ENCODE measurements at places on chromosomes 13 and 19.
A peak's percentile ranks its signal among the peaks of the same experiment; 100 is the strongest.

GRCh38 chr13:72258340-72258981 lies 391.5 kb upstream of the DACH1 start:
- DNase-seq: no peak

DNA sequence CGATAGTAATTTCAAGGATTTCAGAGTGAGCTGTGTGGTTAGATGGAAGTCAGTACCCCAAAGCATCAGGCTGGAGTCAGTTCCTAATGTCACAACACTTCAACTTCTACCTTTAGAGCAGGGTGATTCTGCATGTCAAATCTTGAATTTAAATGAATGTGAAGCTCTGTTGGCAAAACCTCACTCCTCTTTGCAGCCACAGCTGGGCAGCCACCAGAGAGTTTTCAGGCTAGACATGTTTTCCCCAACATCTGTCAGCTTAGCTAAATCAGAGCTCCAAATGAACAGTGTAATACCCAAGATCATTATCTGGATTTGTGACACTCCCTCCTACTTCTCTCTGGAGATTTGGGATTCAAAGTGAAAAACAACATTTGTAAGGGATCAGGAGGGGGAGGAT lies 33.7 kb upstream of the OLFM4 start:
- no peak for DNase-seq

GRCh38 chr19:35977446-35978222 lies 17.4 kb upstream of the SDHAF1 start:
- DNase-seq: no peak

DNA sequence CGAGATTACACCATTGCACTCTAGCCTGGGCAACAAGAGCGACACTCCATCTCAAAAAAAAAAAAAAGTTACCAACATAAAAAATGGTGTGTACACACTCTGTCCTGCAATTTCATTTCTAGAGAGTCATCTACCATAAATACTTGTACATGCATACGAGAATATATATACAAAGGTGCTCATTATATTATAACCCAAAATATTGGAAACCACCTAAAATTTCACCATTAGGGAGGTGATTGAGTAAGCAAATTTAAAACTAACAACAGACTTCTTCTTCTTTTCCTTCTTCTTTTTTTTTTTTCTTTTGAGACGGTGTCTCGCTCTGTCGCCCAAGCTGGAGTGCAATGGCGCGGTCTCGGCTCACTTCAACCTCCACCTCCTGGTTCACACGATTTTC lies 7.4 kb upstream of the C5AR1 start:
- DNase-seq: no peak

- no peak for DNase-seq
Observed at GRCh38 chr13:31870511-31870910, 131.2 kb downstream of the RXFP2 start.

DNA sequence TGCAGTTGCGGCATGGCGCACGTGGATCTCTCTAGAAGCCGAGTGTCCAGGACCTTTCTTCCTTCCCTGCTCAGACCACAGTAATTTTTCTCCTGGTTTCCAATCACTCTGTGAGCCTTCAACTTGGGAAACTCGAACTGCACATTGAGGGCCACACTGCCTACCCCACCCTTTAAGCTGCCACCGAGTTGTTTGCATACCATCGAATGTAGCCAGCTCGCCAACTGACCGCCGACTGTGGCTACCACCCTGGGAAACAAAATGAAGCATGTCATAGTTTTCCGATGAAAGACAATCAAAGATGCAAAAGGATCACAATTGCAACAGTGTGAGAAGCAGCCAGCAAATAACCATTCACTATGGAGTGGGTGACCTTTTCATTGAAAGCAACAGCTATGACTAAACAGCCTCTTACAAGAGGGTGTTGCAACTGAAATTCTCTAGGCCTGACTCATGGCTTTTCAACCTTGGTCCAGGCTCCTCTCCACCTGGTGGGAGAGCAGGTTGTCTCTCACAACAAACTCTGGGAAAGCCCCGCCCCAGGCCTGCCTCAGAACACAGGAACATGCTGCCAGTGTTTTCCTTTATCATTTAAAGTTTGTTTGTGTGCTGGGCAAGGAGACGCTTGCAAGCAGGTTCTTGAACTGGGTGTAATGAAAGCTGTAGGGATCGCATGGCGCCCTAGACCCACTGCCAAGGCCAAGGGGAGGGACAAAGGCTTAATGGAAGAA lies 141.7 kb upstream of the SERP2 start:
- peak; percentile 84 for DNase-seq

- DNase-seq: no peak
Observed at GRCh38 chr13:62629618-62630017, 1214.0 kb upstream of the PCDH20 start.

DNA sequence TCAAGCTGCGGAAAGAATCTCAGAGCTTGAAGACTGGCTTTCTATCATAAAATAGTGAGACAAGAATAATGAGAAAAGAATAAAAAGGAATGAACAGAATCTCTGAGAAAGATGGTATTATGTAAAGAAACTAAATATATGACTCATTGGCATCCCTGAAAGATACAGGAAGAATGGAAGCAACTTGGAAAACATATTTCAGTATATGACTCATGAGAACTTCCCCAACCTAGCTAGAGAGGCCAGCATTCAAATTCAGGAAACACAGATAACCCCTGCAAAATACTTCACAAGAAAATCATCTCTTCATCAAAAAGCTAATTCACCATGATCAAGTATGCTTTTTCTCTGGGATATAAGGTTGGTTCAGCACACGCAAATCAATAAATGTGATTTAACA lies 2318.0 kb downstream of the PCDH9 start:
- peak; percentile 42 for DNase-seq

DNA sequence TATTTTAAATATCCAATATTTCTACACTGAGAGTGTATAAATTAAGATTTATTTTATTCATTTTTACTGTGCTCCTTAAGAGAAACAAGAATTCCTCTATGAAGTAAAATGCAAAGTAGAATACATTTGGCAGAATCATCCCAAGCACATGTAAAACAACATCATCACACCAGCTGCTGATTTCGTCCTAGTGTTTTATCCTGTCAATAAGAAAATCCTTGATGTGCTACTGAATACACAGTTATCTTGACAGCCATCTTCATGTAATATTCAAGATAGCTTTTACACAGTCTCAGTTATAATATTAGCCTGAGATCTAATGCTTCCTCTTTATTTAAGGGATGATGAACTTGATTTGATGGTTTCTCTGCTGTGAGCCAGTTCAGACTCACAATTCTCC lies 282.4 kb downstream of the MZT1 start:
- no peak for DNase-seq

DNA sequence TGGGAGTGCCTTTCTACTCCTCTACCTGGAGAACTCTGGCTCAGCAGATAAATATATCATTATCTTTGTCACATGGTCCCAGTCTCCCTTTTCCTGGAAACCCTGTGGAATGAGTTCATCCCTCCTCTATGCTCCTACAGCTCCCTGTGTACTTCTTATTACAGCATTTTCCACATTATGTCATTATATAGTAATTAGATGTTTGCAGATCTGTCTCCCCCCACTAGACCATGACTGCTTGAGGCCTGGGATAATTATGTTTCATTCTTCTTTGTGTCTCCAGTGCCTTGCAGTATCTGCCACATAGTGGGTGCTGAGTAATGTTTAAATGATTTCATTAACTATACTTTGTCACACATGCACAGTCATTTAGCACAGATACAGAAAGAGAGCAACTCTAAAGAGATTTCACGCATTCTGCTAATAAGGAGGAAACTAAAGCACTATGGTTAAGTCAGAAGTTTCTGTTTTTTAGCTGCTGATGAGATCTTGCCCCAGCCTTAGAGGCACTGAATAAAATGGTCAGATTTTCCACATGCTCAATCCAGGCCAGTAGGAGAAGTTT lies 66.1 kb upstream of the DIAPH3 start:
- peak; percentile 60 for DNase-seq

DNA sequence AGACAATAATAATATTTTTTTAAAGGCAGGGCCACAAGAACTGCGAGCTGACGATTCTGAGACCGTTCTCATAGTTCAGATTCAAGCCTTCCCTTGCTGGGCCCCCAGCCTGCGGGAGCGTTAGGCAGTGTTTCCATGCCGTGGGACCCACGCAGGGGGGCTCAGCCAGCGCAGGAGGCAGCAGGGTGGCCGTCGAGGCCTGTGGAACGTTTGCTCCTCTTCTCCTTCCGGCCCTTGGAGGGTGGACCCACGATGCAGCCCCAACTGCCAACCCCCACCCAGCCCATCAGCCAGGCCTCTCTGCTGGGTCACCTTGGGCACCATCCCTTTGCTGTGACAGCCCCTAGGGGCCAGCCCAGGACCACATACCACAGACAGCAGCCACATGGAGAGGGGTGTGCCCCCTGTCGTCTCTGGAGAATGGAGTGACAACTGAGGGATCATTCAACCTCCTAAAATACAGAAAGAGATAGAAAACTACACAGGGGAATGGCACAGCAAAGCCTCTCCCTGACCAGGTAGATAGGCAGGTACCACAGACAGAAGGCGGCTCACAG lies 46.8 kb downstream of the PDCD5 start:
- no peak for DNase-seq

GRCh38 chr19:10501971-10502523 lies 1.1 kb downstream of the KEAP1 start:
- peak; percentile 74 for DNase-seq

GRCh38 chr13:36992362-36992761 lies 6.8 kb downstream of the ALG5 start:
- DNase-seq: no peak

DNA sequence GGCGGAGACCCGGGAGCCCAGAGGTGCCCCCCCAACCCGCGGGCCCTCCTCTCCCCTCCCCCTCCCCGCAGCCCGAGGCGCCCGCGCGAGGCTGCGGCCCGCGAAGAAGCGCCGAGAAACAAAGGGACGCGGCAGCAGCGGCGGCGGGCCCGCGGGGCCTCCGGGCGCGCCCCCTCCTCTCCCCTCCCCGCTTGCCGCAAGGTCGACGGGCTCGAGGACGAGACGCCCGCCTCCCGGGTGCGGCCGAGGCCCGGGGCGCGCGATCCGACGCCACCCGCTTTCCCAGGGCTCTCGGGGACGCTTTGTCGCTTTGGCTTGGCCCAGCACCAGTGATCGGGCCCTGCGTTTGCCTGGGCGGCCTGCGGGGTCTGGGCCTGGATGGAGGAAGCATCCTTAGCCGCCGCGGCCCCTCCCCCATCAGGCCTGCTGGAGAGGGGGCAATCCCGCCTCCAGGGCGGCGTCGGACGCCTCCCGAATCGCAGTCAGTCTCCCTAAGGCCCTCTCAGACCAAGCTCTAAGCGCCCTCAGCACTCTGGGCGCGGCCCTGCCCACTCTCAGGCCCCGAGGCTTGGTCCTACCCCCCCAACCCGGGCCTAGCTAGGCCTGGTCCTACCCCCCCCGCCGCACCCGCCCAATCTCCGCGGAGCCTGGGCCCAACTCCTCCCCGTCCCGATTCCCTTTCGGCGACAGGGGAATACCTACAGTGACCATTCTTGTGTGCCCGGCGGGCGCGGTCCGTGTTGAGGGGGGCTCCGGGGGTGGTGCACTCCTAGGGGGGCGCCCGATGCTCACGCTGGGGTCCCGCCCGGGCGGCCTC lies 740 bp downstream of the ELAVL3 start:
- DNase-seq: no peak

GRCh38 chr13:31278869-31279268 lies 79.1 kb downstream of the B3GLCT start:
- DNase-seq: no peak

- DNase-seq: no peak
Observed at GRCh38 chr13:85254641-85255040, 544.6 kb downstream of the SLITRK6 start.

DNA sequence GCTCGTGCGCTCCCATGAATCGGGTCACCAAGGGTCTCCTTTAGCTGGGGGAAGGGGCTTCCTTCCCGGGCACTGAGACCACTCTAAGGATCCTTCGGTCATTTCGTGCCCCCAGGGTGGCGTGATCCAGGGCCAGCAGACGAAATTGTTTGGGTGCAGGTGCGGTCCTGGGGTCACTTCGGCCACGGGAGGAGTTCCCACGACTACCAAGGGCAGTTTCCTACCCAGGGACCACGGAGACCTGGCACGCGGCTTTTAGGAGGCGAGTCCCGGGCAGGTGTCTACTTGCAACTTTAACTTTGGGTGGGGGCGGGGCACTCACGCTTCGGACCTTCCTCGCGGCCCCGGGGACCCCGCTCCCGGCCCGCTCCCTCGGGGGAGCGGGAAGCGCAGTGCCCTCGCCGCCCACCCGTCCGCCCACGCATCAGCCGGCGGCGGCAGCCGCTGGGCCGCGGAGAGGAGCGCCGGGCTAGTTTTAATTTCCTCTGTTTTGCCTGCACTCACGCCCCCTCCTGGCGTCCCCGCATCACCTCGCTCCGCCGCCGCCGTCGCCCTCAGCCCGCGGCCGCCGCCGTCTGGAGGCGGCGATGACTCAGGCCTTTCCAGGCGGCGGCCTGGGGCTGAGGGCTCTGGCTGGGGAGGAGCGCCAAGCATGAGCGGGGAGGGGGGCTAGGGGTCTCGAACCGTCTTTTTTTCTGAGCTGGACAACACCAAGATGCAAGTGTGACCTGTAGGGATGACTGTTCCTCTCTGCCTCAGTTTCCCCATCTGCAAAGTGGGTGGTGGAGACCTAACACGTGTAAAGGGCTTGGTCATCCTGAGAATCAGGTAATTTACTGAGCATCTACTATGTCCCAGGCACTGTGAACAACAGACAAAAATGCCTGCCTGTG lies 21.8 kb downstream of the OLFM2 start:
- DNase-seq: peak; percentile 96

GRCh38 chr13:102325321-102325720 lies 76.5 kb downstream of the FGF14 start:
- no peak for DNase-seq

DNA sequence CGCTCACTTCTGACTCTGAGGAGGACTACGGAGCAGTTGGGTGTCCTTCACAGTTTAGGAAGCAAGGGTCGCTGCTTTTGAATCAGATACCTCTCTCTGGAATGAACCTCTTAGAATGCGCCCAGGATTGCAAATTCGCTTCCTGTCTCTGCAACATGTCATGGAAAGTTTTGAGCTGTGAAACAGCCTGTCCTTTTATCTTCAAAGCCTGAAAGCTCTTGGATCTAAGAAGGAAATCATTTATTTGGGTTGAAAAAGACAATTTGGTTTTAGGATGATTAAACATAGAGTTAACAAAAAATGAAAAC lies 134.1 kb downstream of the KATNAL1 start:
- DNase-seq: no peak

- DNase-seq: no peak
Observed at GRCh38 chr13:28055357-28055756, 45.0 kb downstream of the FLT3 start.

GRCh38 chr13:23615395-23616081 lies 45.3 kb downstream of the TNFRSF19 start:
- DNase-seq: peak; percentile 97

DNA sequence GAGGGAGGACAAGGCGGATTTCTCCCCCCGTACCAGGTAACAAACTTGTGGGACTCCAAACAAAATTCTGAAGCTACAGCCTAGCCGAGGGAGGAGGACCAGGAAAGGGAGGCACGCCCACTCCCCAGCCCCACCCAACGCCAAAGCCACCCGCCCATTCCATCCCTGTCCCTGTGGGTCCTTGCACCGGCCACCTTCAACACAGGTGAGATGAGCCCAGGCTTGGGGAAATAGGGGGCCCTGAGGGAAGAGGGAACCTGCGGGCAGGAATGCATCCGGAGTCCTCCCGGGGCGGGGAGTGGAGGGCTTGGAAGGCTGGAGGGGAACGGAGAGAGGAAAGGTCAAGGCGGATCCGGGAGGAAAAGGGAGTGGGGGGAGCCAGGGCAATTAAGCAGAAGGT lies at the start of gene BEST2:
BEST2 (plus strand) TSS at position 157 of the 400 bp plus-strand sequence. CDS start 802 bp downstream, outside the sequence.
- DNase-seq: no peak

GRCh38 chr19:2044709-2045500 lies 6.1 kb downstream of the MKNK2 start:
- DNase-seq: no peak

Data from astrocyte of the hippocampus (primary cell).